ENCODE measurements at places on chromosomes 7 and 10. TPM values are rescaled to one million over a fixed set of nuclear protein-coding genes. Genes with fewer than 3 reads are reported as not detected.
A peak's percentile ranks its signal among the peaks of the same experiment; 100 is the strongest.

- DNase-seq = no peak
Measured at GRCh38 chr10:94349327-94349726, 13.4 kb downstream of the NOC3L start.

DNA sequence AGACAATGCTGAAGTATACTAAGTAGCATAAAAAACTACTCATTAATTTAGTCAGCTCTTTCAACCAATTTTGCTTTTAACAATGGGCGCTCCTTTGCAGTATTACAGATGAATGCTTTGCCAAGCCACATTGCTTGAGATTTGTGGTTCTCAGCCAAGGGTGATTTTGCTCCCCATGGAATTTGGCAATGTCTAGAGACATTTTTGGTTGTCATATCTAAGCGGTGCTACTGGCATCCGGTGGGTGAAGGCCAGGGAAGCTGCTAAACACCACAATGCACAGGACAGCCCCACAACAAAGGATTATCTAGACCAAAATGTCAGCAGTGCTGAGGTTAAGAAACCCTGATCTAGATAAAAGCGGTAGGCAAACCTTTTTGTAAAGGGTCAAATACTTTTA, 112.0 kb downstream of the UBE2H start:
- no peak for DNase-seq

GRCh38 chr10:92800134-92800733, 48.1 kb upstream of the EXOC6 start:
- no peak for DNase-seq

DNA sequence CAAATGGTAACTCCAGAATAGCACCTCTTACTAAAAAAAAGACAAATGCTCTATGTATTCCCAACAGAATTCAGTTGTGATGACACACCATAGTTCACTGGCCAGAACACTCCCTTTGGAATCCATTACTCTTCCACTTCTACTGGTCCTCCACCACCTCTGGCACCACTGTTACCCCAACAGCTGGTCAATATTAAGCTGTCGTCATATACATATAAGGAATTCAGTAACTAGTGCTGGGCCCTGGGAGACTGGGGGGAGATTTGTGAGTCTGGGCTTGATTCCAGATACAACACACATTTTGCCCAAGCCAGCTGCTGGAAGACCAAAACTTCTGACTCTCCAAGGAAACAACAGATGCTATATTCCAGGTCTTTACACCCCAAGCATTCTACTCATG, 26.0 kb upstream of the ITGA8 start:
- no peak for DNase-seq

GRCh38 chr7:101250324-101250723, 5.4 kb upstream of the FIS1 start:
- no peak for DNase-seq

- no peak for DNase-seq
Measured at GRCh38 chr7:78212476-78213060, 414.0 kb downstream of the PHTF2 start.

DNA sequence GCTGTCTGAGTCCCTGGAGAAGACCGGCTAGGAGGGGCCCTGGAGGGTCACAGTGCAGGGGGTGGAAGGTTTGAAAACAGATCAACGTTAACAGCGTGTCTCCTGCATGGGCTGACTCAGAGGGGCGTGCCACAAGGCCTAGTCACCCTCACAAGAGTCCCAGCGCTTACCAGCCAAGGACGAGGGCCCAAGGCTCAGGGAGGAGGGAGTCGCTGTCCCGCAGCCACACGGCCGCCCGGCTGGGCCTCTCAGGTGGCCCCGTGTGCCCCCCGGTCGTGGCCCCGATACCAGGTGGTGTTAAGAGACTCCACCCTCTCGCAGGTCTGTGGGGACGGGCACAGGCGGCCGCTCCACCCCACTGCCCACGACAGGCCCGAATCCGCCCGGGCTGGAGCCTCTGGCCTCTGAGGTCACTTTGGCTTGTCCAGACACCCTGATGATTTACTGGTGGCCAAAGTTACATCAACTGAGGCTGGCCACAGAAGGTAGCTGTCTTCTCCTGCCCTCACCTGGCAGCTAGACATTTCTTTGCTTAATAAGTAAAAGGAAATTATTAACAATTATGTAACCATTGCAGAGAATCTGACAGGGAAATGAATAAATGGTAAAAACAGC, 34.0 kb downstream of the FAM20C start:
- DNase-seq = no peak

GRCh38 chr7:135684136-135684535, 21.8 kb downstream of the STMP1 start:
- no peak for DNase-seq

DNA sequence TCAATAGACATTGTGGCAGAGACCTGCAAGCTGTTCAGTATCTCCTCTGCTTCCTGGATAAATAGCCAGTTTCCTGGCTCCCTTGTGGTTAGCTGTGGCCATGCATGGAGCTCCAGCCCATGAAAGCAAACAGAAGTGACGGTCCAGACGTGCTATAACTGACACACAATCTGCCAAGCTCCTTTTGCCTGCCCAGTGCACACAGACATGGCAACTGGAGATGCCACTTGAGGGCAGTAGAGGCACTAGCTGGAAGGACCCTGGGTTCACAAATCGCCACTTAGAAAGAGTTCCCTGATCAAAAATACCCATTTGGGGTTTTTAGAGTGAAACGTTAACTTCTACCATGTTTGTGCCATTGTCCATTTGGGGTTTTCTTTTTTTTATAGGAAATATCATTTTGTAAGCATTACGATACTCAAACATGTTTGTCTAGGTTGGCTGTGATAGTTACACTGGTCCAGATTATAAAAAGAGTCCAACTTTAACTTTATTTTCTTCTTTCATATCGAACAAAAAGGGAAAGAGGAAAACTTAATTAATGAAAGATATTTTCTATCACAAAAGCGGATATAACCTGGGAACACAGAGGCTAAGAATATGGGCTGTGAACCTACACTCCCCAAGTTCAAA, 31.3 kb downstream of the KIN start:
- no peak for DNase-seq

- DNase-seq = no peak
Measured at GRCh38 chr10:98433881-98434732, 12.6 kb downstream of the HPS1 start.

DNA sequence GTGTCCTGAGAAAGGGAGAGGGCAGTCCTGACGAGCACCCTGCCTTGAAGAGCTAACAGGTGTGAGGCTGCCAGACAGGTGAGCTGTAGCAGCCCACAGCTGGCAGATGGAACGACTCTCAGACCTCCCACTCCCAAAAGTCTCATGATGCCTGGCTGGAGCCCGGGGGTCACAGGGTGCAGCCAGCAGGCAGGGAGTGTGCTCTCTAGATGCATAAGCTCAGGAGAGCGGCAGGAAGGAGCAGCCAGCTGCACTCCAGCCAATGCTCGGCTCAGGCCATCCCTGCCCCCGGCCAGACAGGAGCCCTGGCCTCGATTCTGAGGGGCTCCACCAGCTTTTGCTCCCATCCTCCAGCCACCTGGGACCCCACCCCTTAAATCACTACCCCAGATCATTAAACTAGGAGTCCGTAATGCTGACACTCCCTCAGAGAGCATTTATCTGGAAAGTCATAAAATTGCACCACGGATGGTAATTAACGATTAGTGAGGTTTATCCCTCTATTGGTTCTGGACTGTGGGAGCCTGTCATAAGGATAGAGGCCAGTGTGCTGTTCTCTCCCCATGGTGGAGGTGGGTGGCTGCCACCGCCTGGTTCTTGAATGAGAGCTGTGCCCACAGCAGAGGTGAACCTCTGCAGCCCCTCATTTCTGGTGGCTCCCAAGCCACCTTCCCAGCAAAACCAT, 63.5 kb upstream of the ZMIZ1 start:
- no peak for DNase-seq

The FZD8 gene
- 1.2 TPM for total RNA-seq

- DNase-seq = no peak
Measured at GRCh38 chr7:127346575-127347256, 45.8 kb downstream of the ZNF800 start.

DNA sequence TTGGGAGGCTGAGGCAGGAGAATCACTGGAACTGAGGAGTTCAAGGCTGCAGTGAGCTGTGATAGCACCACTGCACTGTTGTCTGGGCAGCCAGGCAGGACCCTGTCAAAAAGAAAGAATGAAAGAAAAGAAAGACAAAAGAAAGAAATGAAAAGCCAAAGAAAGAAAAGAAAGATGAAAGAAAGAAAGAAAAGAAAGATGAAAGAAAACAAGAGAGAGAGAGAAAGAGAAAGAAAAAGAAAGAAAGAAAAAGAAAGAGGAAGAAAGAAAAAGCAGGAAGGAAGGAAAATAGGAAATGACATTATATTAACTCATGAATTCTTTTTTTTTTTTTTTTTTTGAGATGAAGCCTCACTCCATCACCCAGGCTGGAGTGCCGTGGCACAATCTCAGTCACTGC, 32.4 kb upstream of the SPDYE3 start:
- no peak for DNase-seq

- DNase-seq = no peak
Measured at GRCh38 chr7:151442776-151443496, 3.0 kb upstream of the CRYGN start.

GRCh38 chr10:29120216-29120615, 168.7 kb upstream of the LYZL1 start:
- DNase-seq = peak; percentile 15

The NEURL1 gene
- 0.20 TPM for total RNA-seq

DNA sequence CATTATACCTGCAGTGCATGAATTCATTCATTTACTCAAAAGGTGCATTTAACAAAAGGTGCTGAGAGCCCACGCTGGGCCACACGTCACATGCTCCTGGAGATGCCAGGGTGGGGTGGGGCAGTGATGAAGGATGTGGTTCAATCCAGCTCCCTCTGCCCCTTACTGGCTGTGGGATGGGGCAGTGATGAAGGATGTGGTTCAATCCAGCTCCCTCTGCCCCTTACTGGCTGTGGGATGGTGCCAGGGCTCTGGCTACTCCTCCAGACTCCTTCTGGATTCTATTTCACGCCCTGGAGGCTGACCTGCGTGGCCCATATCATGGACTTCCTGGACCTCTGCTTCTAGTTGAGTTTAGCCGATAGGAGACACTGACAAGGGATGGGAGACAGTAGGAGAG, 44.0 kb upstream of the CTBP2 start:
- DNase-seq = no peak

The CCL26 gene
- total RNA-seq = 8.1 TPM

DNA sequence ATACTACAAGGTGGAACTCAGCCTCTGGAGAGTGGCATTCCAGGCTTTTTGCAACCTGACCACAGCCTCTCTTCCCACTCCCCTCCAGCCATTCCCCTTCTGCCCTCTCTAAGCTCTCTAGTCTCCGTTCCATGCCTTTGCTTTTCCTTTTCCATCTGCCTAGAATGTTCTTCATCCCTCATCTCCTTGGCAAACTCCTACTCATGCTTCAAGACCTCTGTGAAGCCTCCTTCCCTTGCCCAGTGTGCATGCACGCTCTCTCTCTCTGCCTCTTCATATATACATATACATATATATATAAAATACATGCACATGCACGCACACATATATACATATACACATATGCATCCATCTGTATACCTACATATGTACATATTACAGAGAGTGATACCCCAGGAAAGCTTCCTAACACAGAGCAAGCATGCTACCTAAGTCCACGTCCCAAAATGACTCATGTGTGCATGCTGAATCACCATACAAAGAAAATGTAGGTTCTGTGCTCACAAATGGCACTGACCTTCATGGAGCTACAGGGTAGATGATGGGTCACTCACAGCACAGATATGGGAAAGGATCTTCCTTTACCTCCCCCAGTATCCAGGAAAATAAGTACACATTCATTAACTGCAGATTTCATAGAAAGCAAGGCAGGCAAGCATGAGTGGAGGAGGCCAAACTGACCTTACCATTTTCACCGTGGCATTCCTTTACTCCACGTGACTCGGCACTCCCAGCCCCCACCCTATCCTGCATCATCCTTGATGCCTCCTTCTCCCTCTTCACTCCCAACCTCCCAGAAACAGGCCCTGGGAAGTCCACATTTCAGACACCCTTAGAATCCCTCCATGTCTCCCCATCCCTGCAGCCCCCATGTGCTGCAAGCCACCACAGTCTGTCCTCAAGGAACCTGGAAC, 238.4 kb upstream of the ZMIZ1 start:
- DNase-seq = no peak

DNA sequence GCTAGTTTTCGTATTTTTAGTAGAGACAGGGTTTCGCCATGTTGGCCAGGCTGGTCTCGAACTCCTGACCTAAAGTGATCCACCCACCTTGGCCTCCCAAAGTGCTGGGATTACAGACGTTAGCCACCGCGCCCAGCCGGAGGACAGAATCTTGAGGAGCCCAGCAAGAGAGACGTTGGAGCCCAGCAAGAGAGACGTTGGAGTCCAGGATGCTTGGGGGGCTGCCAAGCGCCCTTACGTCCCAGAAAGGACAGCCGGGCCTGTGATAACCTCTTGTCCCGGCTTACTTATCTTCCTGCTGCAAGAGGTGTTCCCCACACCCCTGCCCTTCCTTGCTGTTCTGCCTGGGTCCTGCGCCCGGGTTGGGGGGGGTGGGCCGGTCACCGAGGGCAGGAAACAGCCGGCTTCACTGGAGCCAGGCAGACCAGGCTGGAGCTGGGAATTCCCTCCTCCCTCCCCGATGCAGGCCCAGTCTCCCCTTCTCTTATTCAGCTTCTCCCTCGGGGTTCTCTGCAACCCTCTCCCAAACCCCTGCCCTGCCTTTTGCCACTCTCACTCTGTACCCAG, 1.9 kb upstream of the EPHB4 start:
- DNase-seq = peak; percentile 95

DNA sequence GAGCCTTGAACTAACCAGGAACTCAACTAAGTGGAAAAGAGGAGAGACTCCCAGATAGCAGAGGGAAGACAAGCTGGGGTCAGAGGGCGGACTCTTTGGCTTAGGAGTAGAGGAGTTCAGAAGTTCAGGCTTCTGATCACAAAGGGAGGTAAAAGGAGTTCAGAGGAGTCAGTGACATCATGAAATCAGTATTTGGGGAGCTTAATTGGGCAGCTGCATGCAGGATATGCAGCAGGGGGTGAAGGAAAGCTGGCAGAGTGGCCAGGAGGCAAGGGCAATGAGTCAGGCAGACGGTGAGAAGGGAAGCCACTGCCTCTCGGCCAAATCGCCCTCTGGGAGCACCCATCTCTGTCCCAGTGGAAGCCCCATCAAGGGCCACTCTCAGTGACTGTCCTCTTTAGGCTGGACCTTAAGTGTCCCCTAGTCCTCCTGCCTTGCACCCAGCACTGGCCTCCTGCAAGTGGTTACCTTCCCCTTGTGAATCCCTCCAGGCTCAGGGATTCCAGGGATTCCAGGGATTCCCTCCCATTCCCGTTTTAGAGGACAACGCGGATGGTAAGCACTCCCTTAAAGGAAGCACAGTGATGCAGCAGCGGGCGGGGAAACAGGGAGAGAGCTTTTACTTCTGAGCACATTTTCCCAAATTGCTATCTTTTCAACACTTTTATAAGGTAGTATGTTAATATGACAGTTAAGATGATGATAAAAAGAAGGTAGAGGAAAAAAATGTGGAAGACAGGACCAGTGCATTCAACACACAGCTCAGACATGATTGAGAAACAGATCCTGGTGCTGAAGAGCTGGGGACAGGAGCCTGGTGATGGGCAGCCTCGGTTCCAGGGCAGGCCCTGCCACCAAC, 72.6 kb downstream of the KCNMA1 start:
- DNase-seq = no peak

DNA sequence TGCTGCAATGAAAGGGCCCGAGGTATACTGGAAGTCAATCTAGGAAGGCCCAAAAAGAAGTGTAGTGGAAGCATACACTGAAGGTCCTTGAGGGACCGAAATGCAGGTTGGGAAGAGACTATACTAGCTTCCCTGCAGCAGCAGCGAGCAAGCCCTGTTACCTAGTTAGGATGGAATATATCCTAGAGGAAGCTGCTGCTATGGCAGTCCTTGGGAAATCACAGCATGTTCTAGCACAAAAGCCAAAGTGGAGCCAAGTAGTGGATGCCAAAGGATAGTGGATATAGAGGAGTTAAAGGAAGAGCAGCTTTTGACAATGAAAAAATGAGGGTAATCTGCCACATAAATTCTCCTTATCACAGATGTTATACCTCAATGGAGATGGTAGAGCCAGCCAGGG, 123.8 kb upstream of the STARD3NL start:
- no peak for DNase-seq

All from K562 (cell line).